Stimulated activated CD8-positive, alpha-beta memory T cell treated with anti-CD3 and anti-CD28 coated beads, Interleukin-4, amount 100 ng/mL, for 1 hour (primary cell): ENCODE measurements at places on chromosomes 12 and 14.

GRCh38 chr12:26226122-26226521 lies 30.7 kb downstream of the SSPN start:
- no peak for DNase-seq

DNA sequence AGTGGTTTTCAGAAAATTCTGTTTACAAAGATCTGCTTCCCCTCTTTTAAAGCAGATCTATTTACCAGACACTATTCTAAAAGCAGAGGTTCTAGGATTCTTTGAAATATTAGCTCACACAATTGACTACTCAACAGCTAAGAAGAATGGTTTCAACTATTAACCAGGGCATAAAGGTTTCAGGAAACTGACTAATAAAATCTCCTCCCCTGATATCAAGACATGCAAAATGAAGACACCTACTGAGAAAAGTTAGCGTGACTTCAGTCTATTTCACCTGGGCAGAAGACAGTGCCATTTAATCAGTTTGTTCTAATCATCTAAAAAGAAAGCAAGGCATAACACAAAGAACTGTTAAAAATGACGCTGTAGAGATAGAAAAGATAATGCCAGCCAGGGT lies 22.2 kb downstream of the DAD1 start:
- DNase-seq = no peak

GRCh38 chr14:37546621-37547447 lies 48.2 kb downstream of the FOXA1 start:
- DNase-seq = no peak

DNA sequence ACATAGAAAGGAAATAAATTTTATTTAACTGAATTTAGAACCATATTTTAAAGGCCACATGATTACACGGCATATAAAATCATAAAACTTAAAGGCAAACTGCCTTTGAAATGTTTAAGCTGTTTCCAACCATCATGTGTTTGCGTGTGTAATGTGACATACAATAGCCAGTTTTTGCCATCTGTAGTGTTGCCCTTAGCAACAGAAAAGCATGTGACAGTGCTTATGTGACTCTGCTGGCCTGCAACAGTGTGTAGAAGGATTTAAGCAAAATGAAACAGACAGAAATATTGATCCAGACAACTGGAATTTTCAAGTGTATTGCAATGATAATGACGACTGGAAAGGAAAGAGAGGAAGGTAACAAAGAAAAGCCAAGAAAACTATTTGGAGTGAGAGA lies 49.5 kb downstream of the TSPAN19 start:
- DNase-seq = no peak

- DNase-seq = no peak
Observed at GRCh38 chr14:42224053-42224888, 617.6 kb downstream of the LRFN5 start.

- DNase-seq = no peak
Observed at GRCh38 chr12:49537231-49537751, 1.5 kb upstream of the KCNH3 start.

DNA sequence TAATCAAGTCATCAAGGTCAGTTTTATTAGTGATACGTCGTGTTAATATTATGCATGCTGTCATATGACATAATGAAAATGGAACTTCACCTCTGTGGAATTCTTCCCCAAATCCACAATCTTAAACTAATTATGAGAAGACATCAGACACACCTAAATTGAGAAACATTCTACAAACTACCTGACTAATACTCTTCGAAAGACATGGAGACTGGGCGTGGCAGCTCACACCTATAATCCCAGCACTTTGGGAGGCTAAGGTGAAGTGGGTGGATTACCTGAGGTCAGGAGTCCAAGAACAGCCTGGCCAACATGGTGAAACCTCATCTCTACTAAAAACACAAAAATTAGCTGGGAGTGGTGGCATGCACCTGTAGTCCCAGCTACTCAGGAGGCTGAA lies 33.3 kb upstream of the KRAS start:
- DNase-seq = no peak

DNA sequence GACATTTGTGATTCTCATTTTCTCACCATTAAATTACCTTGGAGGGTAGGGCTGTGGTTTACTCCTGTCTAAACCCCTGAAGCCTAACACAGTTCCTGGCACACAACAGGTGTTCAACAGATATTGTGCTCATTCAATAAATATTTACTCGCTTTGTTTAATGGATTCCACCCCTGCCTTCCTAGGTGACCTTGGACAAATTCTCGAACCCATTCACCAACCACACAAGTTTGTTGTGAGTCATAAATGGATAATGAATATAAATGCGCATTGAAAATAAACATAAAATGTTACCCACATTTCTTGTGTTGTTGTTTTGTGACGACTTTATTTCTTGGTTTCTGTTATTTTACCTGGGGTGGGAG lies 362 bp upstream of the TSFM start:
- no peak for DNase-seq

DNA sequence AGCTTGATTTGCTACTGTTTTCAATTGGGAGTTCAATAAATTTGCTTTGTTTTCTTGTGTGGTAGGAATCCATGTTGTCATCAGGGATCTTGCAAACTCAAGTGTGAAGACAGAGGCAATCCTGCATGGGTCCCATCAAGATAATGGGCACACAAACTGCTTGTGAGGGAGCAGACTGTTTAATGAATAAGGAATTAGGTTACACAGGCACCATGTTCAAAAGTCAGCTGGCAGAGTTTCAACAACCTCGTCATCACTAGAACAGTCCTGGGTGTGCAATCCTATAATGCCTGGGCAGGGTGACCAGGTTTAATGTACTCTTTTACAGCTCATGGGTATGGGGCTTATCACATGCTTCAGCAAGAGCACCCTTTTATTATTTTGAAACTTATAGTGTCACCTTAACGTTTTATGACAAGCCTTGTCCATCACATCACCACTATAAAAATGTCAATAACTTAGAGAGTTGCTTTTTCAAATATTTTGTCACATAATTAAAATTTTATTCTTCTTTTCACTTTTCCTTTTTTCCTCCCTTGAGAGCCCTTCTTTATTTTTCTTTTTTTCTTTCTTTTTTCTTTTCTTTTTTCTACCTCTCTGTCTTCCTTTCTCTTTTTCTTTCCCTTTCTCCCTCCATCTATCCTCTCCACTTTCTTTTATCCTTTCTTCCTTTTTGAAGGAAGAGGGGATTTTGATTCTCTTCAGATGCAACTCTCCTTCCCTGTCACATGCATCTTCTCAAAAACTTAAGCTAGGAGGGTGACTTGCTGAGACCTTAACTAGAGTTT lies 252.2 kb upstream of the ATP2B1 start:
- DNase-seq = no peak

- no peak for DNase-seq
Observed at GRCh38 chr14:92719890-92720323, 28.5 kb downstream of the LGMN start.

GRCh38 chr14:64715628-64716412 lies 11.6 kb downstream of the PLEKHG3 start:
- DNase-seq = no peak

DNA sequence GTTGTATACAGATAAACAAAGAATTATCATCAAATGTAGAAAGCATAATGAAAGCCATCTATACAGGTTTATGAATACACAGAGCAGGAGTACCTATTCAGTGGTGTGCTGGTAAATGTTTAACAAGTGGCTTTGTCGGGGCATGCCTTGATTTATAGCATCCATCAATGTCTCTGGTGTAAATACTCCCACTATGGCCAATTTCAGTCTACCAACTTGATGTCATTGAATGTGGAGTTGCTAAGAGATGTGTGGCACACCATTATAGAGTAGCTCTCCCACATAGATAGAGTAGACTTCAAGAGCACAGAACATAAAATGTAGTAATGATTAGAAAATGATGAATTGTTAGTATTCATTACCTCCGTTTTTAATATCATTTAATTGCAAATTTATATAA lies 9.3 kb downstream of the GRIP1 start:
- DNase-seq = no peak
